ENCODE measurements at places on chromosomes 5 and 9.
A peak's percentile ranks its signal among the peaks of the same experiment; 100 is the strongest.

- DNase-seq, result no peak
These were observed 24.9 kb upstream of the CRHBP start for GRCh38 chr5:76927961-76928360.

GRCh38 chr5:102961671-102962070, 158.3 kb downstream of the GIN1 start:
- DNase-seq, result no peak

DNA sequence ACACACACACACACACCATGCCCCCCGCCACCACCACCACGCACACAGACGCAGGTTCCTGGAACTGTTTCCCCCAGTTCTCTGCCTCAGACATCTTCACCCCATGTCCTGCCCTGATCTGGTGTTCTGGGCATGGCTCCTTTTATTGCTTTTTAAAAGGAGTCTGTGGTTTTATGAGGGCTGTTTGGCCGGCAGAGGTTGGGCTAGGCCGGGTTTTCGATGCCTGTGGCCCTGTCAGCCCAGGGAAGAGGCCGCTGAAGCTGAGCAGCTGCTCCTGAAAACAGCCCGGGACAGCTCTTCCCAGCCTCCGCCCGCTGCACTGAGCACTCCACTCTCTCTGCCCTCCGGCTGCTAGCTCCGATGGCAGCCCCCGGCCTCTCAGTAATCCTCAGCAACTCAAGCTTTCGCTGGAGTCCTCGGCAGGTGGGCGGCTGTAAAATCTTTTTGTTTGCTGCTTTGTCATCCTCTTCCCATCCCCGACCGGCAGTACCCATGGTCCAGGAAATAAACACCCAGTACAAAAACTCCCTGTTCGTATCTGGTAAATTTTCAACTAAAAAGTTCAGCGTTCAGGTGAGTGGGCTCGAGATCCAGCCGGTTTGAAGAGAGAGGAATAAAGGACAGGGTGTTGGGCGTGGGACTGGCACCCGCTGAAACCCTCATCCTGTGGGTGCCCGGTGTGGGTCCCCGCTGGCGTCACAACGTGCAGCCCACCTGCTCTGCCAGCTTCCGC, 103.0 kb upstream of the ERCC6L2 start:
- DNase-seq, result no peak

- no peak for DNase-seq
These were observed 57.1 kb upstream of the C5orf46 start for GRCh38 chr5:147963436-147963835.

DNA sequence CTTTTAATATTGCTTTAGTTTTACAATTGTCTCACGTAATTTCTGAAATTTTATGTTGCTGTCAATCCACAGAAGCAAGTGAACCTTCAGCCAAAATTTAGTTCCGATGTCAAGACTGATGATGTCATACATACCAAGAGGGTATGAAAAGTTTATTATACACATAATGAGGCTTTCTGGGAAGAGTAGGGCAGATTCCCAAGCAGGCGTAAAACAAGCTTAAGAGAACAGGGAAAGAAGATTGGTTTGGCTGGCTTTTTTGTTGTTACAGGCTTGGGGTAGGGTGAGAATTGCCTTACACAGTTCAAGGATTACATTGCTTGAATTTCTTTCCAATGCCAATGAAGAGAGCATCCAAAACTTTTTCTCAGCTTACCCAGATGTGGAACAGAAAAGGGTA, 1962.9 kb upstream of the CDH6 start:
- no peak for DNase-seq

DNA sequence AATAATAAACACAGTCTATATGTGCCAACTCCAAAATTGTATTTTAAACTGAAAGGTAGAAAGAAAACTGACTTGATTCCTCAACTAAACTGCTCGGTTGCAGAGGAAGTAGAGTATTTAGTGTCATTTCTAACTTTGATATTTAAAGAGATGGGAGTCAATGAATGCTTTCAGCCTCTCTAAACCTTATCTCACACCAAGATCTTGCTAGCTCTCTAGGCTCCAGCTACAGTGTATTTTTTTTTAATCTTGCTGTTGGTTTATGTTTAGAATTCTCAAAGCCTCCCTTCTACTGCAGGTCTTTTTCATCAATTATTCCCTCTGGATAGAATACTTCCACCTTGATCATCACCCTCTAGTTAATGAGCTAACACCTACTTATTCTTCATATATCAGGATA, 419.4 kb upstream of the ZNF462 start:
- DNase-seq, result no peak

DNA sequence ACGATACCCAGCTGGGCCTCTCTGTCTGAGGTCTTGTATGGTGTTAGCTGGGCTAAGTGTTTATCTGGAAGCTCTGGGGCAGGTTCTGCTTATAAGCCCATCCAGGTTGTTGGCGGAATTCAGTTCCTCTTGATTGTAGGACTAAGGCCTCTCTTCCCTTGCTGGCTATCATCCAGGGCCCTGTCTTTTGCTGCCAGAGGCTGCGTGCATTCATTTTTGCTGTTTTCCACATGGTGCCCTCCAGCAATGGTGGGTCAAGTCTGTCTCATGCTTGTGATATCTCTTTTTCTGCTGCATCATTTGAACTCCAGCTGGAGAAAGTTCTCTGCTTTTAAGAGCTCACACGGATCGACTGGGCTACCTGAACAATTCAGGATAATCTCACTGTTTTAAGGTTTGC, 105.7 kb upstream of the ZNF618 start:
- DNase-seq, result no peak

- no peak for DNase-seq
These were observed 91.8 kb downstream of the SEMA5A start for GRCh38 chr5:9454012-9454481.

- DNase-seq, result no peak
These were observed 75.0 kb upstream of the FRRS1L start for GRCh38 chr9:109242014-109242413.

GRCh38 chr5:90569084-90569483, 10.5 kb downstream of the ADGRV1 start:
- DNase-seq, result no peak

DNA sequence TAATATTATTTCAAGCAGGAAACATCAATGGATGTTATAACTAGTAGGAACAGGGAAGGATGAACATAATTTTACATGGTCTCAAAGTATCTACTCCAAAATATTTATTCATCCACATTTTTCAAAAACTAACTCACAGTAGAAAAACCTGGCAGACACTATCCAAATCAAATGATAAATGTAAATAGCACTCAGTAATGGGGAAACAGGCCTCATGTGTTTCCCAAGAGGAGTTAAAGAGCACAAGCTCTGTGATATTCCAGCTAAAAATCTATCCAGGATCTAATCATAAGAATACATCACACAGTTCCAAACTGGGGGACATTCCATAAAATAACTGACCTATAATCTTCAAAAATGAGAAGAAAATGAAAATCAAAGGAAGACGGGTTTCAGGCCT, 443.1 kb downstream of the ZNF608 start:
- DNase-seq, result no peak

DNA sequence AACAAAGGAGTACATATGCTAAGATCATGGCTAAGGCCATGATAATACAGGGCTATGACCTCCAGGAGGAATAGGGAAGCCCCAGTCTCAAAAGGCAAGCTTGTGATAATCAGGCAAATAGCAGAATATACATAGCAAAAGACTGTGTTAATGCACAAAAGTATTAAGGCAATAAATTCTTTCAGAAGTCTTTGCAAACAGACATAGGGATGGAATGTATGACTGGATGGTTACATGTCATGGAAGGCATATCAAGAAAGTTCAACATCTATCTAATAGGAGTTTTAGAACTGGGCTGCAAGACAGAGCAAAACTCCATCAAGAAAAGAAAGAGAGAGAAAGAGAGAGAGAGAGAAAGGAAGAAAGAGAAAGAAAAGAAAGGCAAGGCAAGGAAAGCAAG, 264.5 kb upstream of the CDH6 start:
- no peak for DNase-seq

DNA sequence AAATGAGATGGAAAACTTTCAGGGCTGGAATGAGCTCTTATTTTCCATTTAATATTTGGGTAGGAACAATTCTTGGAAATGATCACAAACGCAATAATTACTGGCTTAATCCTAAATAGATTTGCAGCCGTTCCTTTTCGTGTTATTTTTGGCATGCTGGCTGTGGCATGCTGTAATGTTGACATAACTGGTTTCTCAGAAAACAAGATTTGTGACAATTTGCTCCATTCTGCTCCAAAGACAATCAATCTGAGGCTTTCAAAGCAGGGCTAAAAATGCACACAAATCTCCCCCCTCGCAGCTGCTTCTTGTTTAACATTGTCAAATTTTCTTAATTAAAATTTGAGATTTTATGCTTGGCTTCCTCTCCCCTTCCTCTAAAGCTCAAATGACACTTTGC, 151.2 kb downstream of the TTC39B start:
- DNase-seq, result no peak

GRCh38 chr5:56492812-56493211, 259.7 kb upstream of the ANKRD55 start:
- no peak for DNase-seq

DNA sequence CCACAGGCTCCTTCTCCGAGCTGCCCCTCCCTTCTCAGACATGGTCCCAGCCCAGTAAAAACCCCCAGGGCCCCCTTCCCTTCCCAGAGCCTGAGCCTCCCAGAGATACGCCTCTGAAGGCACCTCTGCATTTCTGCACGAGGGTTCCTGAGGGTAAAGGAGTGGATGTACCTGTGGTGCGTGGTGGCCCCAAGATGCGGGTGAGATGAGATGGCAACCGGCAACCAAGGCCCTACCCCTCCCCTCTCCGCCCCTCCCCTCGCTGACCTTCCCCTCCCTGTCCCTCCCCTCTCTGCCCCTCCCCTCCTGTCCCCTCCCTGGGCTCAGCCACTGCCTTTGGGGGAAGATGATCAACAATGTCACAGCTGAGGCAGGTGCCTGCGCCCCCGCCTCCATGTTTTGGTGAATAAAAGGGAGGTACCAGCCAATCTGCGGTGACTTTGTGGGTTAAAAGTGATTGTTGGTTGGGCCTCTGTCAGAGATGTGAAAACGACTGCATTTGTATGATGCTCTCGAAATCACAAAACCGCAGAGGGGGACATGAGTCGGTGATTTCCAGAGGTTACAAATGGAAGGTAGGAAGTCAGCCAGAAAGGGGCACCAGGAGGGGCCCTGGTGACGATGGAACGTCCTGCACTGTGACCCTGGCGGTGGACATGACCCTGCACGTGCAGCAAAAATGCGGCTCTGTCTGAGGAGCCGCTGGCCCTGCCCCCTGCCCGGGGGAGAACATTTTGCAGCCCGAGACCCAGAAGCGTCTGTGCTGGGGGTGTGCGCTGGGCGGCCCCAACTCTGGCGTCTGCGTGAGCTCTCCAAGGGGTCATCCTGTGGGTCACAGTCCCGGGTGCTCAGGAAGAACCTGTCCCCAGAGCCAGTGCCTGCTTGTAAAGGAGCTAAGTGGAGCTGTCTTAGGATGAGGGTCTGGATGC, 3.7 kb downstream of the LCN9 start:
- no peak for DNase-seq

- no peak for DNase-seq
These were observed 251.5 kb downstream of the CRB2 start for GRCh38 chr9:123607479-123607878.

GRCh38 chr5:143186623-143187022, 216.9 kb downstream of the NR3C1 start:
- no peak for DNase-seq

GRCh38 chr5:109945097-109945678, 255.5 kb downstream of the MAN2A1 start:
- DNase-seq, result no peak

GRCh38 chr9:124102363-124102762, 90.8 kb downstream of the LHX2 start:
- DNase-seq, result no peak

GRCh38 chr5:113162770-113163169, 186.2 kb downstream of the DCP2 start:
- DNase-seq, result no peak

DNA sequence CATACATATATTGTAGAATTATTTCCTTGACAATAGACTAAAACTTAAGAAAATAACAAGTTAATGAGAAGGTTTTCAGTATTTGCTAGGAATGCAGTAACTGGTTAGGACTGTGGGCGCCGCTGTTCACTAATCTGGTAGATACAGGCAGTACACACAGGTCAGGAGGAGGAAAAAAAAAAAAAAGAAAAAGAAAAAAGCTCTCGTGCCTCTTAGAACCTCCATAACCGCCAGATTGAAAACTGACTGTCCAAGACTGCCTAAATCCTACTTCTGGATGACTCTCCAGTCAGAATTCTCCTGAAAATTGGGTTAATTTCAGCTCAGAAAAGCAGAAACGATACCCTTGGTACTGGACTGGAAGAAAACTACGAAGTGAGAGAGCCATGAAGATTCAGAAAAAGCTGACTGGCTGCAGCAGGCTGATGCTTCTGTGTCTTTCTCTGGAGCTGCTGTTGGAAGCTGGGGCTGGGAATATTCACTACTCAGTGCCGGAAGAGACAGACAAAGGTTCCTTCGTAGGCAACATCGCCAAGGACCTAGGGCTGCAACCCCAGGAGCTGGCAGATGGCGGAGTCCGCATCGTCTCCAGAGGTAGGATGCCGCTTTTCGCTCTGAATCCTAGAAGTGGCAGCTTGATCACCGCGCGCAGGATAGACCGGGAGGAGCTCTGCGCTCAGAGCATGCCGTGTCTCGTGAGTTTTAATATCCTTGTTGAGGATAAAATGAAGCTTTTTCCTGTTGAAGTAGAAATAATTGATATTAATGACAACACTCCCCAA, at the start of gene PCDHGA1:
Gene PCDHGA1, plus strand, starts transcription at position 216 of the 782 bp plus-strand sequence.
- DNase-seq, result no peak

- DNase-seq, result no peak
These were observed 45.0 kb upstream of the NR5A1 start for GRCh38 chr9:124552273-124552605.

GRCh38 chr5:78501411-78502352, 141.3 kb downstream of the SCAMP1 start:
- peak; percentile 32 for DNase-seq

- no peak for DNase-seq
These were observed 18.6 kb upstream of the PLIN2 start for GRCh38 chr9:19145881-19146280.

DNA sequence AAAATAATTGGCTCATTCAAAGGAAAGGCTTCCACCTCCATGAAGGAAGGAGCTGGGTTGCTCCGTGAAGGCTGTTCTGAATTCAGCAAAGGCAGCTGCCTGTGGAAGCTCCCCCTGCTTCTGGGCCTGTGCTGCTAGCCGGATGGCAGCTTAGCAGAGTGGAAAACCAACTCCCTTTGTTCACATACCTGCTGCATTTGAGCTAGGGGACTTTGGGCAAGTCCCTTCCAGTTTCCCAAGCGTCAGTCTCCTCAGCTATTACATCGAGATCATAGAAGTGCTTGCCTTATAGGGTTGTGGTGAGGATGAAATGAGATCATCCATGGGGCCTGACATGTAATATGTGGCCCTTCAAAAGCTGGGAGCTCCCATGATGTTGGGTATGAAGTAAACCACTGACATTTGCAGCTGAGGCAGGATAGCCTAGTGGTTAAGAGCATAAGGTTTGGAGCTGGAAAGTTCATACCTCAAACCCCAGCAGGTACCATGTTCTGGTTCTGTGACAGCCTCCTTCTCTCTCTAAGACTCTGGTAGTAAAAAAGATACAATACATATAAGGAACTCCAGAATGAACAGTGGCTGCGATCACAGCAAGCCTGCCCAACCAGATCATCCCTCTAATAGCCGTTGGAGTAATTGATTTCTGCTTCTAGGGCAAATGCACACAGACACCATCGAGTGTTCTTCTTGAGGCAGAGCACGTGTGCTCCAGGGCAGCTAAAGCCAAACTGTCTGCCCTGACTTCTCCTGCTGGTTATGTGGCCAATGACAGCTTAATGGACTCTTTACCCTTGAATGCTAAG, 11.0 kb upstream of the DENND1A start:
- DNase-seq, result no peak

GRCh38 chr5:153565822-153566221, 75.4 kb downstream of the GRIA1 start:
- no peak for DNase-seq

All from Kasumi-1 (cell line).